ENCODE measurements at places on chromosomes 2 and 18.

DNA sequence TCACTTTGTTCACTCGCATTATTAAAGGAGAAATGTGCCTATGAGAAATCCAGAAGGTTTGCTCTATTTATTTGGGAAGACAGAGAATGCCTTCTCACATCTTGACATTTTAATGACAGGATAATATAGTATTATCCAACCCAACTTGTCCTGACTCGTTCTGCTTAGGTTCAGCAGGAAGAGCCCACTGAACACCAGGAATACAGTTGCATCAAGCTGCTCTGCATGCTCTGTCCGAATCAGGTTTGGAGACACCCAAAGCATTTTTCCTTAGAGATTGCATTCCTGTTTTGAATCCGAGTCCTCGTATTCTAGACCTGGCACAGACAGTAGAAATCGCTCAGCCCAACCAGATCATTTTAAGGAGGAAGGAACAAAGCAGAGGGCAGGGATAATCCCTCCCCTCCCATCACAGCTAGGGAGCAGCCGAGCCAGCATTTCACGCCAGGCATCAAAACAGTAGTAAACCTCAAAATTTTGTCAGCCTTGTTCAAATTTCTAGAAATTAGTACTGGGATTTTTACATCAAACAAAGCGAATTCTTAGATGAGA lies 837.4 kb upstream of the ID2 start:
- no peak for DNase-seq

- DNase-seq, result no peak
Measured at GRCh38 chr2:23767876-23768621, 158.9 kb downstream of the ATAD2B start.

GRCh38 chr2:84741182-84741822 lies 139.6 kb downstream of the TRABD2A start:
- peak; percentile 42 for DNase-seq

- DNase-seq, result no peak
Measured at GRCh38 chr2:216424274-216424673, 12.0 kb downstream of the SMARCAL1 start.

Measured in activated naive CD4-positive, alpha-beta T cell treated with Interleukin-2 at 50 U/mL for 16 hours (primary cell).